Renal cortical epithelial cell (primary cell): ENCODE measurements at places on chromosomes 16 and 17.

GRCh38 chr17:66564992-66565465, 262.6 kb downstream of the PRKCA start:
- DNase-seq, result no peak

- DNase-seq, result peak; percentile 88
These were observed 21.2 kb upstream of the MTSS2 start for GRCh38 chr16:70706948-70707465.

DNA sequence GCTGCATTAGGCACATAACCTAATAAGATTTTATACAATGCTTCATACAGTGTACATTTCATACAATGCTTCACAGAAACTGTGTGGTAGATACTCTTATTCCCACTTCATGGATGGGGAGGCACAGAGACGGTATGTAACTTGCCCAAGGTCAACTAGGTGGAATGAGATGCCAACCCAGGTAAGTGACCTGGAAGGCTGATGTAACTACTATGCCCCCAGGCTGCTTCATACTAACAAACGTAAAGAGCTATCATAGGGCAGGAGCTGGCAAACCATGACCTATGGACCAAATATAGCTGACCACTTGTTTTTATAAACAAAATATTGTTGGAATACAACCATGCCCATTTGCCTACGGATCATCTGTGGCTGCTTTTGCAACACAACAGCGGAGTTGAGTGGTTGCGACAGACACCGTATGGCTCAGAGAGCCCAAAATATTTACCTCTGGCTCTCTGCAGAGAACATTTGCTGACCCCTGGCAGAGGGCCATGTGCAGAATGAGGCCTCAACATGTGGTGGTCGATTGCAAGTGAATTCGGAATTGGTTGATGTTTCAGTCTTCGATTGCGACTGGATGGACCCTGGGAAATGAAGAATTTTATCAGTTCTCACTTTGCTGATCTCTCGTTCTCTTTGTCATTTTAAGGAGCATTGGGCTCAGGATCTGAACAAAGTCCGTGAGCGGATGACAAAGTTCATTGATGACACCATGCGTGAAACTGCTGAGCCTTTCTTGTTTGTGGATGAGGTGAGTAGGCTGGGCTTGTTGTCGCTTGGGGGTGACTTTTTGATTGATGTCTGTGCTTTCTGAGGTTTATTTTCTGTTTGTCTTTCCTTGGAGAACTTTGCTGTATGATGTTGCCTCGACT, 109.7 kb downstream of the PLCG2 start:
- DNase-seq, result peak; percentile 33

DNA sequence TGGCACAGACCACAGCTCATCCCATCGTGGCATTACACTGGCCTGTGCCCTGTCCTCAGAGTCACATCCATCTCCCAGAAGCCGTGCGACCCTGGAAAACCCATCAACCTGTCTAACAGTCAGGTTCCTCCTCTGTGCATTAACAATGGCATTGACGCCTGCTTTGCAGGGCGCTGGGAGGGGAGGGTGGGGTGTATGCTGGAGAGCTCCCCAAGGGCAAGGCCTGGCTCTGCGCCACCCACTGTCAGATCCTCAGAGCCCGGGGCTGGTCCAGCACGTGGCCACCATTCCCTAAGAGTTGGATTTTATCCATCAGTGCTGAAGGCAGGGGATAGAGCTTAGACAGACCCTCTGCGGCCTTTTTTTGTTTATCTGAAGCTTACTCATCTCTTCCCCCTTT, 28.7 kb downstream of the NOS2 start:
- no peak for DNase-seq

DNA sequence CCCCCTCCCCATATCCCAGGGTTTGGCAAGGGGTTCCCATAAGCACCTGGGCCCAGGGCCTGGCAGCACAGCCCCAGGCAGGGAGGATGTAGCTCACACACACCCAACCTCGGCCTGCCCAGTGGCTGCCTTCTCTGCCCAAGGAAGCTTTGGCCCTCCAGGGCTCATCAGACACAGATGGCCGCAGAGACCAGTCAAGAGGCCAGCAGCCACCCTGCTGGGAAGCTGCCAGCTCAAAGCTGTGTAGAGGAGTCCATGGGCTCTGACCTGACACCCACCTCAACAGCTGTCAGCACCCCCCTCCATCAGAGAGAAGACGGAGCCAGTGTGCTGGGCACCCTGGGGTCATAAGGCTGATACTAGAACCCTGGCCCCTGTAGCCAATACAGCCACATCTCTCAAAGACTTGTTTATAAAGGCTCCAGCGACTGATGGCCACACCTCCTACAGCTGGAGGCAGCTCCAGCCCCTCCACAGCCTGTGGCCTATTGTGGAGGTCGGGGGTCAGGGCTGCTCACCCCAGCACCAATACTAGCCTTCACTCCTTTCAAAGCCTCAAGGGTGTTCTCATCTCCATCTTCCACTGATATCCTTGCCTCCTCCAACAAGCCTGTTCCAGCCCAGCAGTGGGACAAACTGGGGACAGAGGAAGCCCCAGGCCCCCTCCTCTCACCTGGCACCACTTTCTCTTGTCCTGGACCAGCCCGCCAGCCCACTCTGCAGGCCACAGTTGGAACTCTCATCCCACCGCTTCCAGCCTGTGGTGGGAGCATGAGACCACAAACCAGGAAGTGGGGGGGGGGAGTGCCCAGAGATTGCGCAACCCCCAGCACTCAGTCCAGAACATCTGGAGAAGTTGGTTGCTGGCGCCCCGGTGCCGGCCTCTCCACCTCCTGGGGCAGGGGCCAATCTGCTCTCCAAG, 2.2 kb upstream of the MPG start:
- peak; percentile 24 for DNase-seq

- no peak for DNase-seq
These were observed 161.4 kb downstream of the SDK2 start for GRCh38 chr17:73482894-73483293.

GRCh38 chr17:8623591-8623990, 6.9 kb downstream of the MYH10 start:
- peak; percentile 41 for DNase-seq

GRCh38 chr17:63279498-63280230, 166.4 kb downstream of the CYB561 start:
- peak; percentile 36 for DNase-seq

DNA sequence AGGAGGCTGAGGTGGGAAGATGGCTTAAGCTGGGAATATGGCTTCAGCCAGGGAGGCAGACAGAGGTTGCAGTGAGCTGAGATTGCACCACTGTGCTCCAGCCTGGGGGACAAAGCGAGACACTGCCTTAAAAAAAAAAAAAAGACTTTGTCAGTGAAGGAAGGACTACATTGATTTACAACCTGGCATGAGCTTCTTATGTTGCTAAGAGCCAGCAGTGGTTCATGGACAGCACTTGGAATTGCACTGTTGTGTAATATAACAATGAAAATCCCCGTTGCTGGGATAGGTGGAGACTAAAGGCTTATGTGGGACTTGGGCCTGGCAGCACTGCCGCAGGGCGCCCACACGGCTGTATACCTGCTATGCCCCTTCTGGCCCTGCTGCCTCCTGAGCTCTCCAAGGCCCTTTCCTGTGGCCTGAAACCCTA, 14.1 kb upstream of the SLC16A5 start:
- DNase-seq, result peak; percentile 88

- DNase-seq, result no peak
These were observed 78.4 kb downstream of the MPRIP start for GRCh38 chr17:17120701-17121100.

DNA sequence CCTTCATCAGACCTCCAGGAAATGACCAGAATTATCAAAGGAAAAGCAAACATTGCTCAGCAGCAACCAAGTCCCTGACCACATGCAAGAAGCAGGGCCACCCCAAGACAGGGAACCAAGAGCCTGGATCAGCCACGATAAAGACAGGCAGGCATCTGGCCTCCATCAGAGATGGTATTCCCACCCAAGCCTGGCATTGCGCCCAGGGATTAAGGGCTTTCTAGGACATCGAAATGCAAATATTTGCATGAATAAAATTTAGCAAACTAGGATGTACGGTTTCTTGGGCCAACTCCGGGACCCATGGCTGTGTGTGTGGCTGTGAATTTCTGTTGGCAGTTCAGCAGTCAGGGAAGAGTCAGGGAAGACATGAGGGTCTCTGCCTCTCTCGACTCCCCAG, 241.4 kb upstream of the DYNLRB2 start:
- DNase-seq, result no peak

- DNase-seq, result no peak
These were observed 222.8 kb downstream of the CCDC182 start for GRCh38 chr17:57522042-57523005.

GRCh38 chr17:10022416-10022815, 117.3 kb upstream of the RCVRN start:
- DNase-seq, result no peak

DNA sequence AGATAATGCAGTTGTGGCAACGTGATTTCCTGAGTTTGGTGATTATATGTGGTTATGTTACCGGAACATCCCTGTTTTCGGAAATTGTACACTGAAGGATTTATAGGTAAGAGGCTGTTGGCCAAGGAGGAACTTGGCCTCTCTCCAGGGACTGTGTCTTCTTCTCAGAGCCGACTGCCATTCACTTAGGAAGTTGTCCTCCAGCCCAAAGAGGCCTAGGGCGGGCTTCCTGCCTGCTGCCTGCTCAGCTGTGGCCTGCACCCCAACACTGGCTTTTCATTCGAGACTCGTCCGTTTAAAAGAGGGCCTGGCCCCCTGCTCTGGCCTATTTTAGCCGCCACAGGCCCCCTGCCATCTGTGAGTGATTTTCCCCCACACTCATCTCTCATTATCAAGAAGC, 64.3 kb downstream of the ZDHHC7 start:
- no peak for DNase-seq

DNA sequence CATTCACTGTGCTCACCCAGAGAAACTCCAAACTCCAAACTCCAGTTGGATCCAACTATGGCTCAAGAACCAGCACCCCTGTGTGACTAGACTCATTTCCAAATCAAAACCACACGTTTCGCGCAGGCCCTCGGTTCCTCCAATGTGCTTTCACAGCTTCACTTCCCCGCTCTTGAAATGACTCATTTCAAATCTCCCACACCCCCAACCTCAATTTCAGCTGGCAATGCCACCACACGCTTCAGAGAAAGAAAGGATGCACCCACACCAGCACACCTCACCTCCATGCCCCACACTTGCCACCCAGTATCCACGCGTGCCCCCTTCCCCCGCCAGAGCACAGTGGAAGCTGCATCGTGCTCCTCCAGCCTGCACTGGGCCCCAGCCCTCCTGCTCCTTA, 9.0 kb downstream of the TMEM92 start:
- no peak for DNase-seq

GRCh38 chr17:32120141-32120540, 22.2 kb upstream of the RHOT1 start:
- DNase-seq, result no peak

GRCh38 chr16:50268352-50268751, 2.0 kb downstream of the ADCY7 start:
- no peak for DNase-seq

DNA sequence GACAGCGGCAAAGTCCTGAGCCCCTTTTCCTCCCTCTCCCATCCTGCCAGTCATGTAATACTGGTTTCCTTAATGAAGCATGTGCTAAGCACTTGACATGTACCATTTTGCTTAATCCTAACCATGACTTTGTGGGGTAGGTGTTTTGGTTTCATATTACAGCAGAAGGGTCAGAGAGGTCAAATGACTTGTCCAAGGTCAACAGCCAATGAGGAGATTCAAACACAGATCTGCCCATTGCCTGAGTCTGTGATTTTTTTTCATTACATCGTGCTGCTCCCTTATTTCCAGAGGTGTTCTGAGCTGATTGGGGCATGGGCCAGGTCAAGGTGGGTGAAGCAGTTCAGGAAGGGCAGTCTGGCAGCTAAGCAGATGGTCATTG, 17.6 kb upstream of the PHF12 start:
- no peak for DNase-seq

- no peak for DNase-seq
These were observed 674 bp downstream of the PPP1R27 start for GRCh38 chr17:81833921-81834830.

DNA sequence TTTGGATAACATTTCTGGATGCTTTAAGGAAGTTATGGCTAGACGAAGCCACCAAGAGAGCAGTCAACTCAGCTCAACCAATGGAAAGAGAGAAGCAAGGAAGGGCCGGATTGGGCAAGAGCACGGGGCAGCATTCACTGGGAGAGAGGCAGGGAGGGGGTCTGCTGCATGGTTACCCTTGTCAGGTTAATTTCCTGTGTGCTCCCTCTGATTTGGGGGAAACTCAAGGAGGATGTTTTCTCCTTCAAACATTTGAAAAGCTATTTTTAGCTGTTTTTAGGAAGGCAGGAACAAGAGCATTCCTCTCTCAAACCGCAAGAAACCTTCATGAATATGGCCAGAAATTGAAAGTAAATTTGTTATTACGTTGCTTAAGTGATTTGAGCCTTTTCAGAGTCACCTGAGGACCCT, 118.5 kb upstream of the ZFHX3 start:
- DNase-seq, result no peak

- DNase-seq, result no peak
These were observed 12.1 kb upstream of the HSD3B7 start for GRCh38 chr16:30972872-30973271.

- DNase-seq, result peak; percentile 36
These were observed 902 bp downstream of the ARHGAP27 start for GRCh38 chr17:45431531-45432404.

DNA sequence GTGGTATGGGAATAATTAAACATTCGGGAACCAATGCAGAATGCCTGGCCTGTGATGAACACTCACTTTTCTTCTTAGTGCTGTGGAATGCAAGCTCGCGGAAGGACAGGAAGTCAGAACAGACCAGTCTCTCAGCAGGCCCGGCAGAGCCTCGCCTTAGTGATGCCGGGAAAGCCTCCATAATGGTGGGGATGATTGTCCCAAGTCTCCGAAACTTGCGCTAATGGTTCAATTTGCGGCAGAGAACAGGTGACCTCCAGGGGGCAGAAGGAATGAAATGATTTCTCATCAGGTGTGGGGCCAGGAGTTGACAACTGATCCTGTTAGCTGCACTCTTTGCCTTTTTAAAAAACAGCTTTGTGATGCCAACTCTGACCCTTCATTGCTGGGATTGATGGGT, 170.6 kb downstream of the GSG1L start:
- no peak for DNase-seq

GRCh38 chr17:67725373-67725791, 7.6 kb downstream of the NOL11 start:
- DNase-seq, result no peak

- DNase-seq, result no peak
These were observed 119.0 kb upstream of the EEF2KMT start for GRCh38 chr16:5216441-5217080.
